ENCODE measurements at places on chromosomes 2 and 18.
A peak's percentile ranks its signal among the peaks of the same experiment; 100 is the strongest.

- no peak for DNase-seq
Observed at GRCh38 chr2:62658891-62659290, 46.6 kb upstream of the EHBP1 start.

DNA sequence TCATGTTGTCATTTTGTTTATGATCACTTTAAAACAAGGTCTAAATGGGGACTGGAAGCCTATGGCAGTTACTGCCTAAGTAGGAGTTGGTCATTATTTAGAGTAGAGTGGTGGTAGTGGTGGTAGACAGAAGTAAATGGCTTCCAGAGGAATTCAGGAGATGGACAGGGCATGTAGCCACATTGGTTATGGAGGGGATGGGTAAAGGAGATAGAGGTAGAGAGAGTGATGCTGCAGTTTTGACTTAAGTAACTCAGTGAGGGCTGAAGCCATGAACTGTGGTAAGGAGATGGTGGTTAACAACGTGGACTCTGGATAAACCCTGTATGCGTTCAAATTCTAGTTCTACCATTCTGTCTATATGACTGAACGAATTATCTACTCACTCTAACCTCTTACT lies 61.6 kb upstream of the NOSTRIN start:
- no peak for DNase-seq

DNA sequence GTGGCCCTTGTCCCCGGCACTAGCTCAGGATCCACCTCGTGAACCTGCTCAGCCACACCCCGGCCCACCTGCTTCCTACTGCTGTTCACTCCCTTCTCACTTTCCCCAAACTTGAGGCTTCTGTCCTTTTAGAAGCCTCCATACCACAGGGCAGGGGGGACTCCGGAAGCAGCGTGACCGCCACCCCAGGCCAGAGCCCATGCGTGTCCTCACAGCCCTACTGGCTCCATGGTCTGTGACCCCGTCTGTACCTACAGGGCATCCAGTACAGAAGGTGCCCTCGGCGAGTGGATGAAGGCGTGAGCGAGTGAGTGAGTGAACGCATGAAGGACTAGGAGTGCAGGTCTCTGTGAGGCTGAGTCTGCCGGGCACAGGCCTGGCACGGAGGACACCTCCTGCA lies 253.2 kb downstream of the TWIST2 start:
- no peak for DNase-seq

DNA sequence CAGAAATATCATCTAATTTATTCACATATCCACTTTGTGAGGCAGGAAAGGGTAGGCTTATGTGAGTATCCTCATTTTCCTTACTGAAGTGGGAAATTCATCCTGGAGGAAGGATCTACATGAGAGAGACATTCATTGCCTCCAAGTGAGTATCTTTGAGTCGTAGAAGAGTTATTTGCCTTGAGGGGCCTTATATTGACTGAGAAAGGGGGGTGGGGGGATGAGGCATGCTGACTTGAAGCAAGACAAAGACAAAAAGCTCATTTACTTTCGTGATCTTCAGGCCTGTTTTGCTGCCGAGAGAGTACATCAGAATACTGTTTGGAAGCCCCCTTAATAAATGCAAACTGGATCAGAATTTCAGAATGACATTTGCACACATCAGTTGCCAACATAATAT lies 17.6 kb upstream of the NEDD4L start:
- no peak for DNase-seq

DNA sequence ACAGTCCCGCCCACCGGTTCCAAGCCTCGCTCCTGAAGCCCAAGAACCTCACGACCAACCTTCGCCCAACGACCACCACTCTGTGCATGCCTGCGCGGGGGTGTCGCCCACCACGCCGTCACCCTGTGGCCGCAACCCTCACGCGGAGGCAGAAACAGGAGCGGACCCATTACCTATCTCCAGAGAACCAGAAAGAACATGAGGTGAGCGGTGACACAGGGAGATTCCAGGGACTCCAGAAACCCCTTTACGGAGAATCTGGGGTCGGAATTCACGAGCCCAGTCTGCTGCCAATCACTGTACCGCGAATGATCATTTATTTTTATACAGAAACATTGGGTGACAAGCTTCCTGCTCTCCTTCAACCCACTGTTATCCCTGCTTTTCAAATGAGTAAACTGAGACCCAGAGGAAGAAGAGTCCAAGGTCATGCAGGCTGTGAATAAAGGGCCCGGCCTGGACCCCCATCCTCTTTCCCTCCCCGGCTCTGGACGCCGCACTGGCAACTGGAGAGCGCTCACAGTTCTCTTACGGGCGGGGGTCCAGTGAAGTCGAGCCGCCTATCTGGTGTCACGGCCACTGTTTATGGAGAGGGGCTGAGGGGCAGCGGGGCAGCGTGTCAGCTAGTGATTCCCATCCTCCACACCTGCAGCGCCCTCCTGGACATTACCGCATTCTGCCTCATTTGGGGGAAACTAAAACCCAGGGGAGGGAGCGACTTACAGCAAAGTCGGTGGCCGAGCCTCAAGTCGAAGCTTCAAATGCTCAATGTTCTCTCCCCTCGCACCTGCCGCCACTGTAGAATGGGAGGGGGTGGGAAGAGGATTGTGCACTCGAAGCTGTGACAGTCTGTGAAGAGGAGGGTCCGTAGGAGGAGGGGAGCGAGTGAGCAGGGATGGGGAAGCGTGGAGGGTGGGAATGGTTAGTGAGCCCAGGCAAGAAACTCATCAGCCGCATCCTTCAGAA lies 723 bp upstream of the SLC30A3 start:
- DNase-seq = no peak

- no peak for DNase-seq
Observed at GRCh38 chr2:120283649-120284048, 31.0 kb downstream of the RALB start.

GRCh38 chr2:9844036-9844483 lies 786 bp downstream of the TAF1B start:
- no peak for DNase-seq

DNA sequence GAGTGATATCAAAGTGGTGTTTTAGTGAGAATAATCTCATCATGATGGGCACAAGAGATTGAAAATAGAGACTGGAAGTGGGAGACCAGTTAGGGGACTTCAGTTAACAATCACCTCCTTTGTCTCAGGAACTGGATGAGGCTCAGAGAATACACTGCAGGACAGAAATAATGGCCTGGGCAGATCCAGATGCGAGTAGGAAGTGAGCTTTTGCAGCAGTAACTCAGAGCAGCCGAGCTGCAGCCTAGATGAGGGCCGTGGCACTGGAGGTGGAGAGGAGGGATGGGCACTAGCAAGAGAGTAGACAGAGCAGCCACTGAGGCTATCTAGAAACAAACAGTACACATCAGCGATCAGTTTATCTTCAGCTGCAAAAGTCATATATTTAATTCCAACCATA lies 48.6 kb downstream of the CYB5A start:
- DNase-seq = no peak

- DNase-seq = no peak
Observed at GRCh38 chr2:43444989-43445645, 150.7 kb downstream of the THADA start.

- DNase-seq = no peak
Observed at GRCh38 chr18:78786776-78787175, 192.8 kb upstream of the SALL3 start.

DNA sequence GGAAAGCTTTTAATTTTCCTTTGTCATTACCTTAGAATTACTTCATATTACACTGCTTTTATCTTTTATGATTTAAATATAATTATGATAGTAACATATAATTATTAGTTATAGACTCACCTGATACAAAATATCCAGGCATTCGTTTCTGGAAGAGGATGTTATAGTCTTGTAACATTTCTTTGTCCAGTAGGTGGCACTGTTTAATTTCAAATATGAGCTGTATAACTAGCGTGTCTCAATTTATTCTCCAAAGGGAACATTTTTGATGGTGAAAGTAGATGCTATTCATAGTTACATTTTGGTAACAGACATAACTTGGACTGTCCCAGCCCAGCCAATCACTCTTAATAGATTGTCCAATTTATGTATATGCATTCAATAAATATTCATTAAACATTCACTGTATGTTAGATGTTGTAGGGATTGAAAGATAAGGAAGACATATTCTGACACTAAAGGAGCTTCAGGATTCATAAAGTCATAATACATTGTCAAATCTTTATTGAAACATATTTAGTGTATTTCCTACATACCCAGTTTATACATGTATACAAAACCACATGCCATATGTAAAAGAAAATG lies 19.2 kb downstream of the DAW1 start:
- no peak for DNase-seq

DNA sequence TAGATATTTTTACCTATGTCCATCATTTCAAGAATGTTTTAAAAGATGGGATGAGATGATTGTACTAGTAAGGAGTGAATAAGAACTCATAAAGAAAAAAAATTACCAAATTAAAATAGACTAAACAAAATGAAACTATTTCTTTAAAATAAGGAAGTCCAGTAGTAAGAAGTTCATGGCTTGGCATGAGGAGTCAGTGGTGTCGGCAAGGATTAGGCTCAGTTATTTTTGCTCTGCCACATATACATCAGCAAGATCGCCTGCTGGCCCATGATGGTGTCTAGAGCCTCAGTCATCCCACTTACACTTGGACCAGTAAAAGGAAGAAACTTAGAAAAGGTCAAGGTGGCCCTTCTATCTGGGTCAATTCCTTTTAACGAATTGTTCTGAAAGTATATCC lies 300.9 kb upstream of the SLC8A1 start:
- no peak for DNase-seq

GRCh38 chr2:85439025-85439472 lies 20.5 kb downstream of the SH2D6 start:
- no peak for DNase-seq

- no peak for DNase-seq
Observed at GRCh38 chr2:174503161-174503809, 16.5 kb upstream of the GPR155 start.

- no peak for DNase-seq
Observed at GRCh38 chr2:85760371-85760770, 6.6 kb downstream of the ATOH8 start.

- no peak for DNase-seq
Observed at GRCh38 chr2:55092439-55092838, 42.2 kb upstream of the RTN4 start.

GRCh38 chr2:128376241-128377041 lies 57.8 kb upstream of the HS6ST1 start:
- no peak for DNase-seq

DNA sequence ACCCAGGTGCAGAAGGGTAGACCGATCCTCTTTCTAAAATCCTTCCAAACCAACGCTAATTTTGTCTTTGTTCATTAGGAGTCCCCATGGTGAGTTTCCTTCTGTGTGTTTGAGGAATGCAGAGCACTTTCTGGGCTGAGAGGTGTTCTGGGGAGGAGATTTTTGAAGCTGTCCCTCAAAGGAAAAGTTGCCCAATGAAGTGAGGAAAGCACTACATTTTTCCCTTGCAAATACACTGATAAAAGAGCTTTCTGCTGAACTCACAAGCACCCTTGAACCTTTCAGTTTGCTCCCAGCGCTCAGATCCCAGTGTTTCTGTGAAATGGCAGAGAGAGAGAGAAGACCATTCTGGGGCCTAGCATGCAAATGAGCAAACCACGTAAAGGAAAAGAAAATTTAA lies 299.6 kb upstream of the FANCL start:
- DNase-seq = no peak

- DNase-seq = no peak
Observed at GRCh38 chr18:46423226-46423805, 233.7 kb downstream of the LOXHD1 start.

GRCh38 chr18:55634545-55634944 lies 46.6 kb upstream of the TCF4 start:
- no peak for DNase-seq

GRCh38 chr2:112683550-112684414 lies 37.0 kb upstream of the NT5DC4 start:
- no peak for DNase-seq

DNA sequence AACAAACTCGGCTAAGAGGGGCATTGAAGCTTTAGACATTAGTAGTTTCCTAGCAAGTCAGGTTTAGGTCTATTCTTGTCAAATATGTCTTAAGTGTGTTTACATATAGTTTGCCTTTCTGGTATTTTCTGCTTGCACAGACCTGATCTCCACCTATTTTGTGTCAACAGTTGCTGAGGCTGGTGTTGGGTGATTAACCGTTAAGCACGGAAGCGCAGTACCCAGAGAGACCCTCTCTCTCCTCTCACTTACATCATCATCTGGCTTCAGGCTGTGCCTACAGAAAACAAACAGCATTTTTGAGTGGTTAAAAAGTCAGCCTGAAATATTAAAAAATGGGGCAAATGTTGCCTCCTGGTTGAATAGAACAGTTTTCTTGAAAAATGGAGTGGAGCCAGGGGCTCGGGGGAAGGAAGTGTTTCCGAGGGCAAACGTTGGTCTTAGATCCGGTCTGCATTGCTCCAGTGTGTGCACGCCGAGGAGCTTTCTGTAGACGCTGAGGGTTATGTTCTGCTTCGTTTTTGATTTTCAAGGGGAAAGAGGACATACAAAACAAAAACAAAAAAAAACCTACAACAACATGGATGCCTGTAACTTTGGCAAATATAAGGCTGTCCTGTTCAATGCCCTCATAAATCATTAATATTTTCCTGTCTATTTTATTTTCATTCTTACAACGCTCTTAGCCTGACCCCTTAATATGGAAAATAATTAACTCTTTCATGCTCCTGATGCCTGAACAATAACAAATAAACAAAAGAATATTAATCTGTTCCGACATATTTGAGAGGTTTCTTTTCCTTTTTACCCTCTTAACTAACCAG lies 120.8 kb downstream of the MEIS1 start:
- peak; percentile 25 for DNase-seq

GRCh38 chr2:139031722-139032121 lies 251.5 kb upstream of the NXPH2 start:
- no peak for DNase-seq

DNA sequence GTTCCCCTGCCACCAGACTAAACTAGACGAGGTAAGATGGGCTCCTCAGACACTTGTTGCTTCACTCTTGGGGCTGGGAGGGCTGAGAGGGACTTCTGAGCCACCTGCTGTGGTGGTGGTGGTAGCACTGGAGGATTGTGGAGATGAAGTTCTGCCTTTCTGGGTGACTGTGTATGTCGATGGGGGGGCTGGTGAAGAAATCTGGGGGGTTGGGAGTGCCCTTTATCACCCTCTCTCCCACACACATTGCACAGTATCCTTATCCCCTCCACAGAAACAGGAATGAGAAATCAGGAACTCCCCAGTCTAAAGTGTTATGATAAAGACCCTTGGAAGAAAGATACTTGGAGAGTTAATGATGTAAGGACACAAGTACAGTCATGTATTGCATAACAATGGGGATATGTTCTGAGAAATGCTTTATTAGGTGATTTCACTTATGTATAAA lies 38.5 kb downstream of the HK2 start:
- DNase-seq = no peak

DNA sequence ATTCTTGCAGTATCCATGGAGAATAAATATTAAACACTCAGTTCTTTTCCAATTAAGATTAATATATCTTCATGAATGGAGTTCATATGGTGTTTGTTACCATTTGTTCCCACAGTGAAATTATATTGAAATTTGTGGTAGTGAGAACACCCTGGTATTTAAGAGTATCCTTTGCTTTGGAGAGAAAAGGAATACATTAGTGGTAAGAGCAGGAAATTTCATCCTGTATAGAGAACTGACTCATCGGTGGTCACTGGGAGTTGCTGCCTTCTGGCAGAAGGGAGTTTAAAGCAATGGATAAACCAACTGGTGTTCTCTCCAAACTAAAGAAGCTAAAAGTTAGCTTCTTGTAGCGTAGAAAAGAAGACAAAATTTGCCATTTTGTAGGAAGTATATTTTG lies 107.3 kb downstream of the MYO1B start:
- no peak for DNase-seq

GRCh38 chr18:9647496-9648323 lies 33.4 kb upstream of the PPP4R1 start:
- no peak for DNase-seq

- no peak for DNase-seq
Observed at GRCh38 chr2:150803689-150804398, 316.4 kb upstream of the RND3 start.
